Panc1 (cell line): ENCODE measurements at places on chromosomes 11 and 22.

- DNase-seq: no peak
These were observed 90.4 kb downstream of the CWC15 start for GRCh38 chr11:94882931-94883330.

DNA sequence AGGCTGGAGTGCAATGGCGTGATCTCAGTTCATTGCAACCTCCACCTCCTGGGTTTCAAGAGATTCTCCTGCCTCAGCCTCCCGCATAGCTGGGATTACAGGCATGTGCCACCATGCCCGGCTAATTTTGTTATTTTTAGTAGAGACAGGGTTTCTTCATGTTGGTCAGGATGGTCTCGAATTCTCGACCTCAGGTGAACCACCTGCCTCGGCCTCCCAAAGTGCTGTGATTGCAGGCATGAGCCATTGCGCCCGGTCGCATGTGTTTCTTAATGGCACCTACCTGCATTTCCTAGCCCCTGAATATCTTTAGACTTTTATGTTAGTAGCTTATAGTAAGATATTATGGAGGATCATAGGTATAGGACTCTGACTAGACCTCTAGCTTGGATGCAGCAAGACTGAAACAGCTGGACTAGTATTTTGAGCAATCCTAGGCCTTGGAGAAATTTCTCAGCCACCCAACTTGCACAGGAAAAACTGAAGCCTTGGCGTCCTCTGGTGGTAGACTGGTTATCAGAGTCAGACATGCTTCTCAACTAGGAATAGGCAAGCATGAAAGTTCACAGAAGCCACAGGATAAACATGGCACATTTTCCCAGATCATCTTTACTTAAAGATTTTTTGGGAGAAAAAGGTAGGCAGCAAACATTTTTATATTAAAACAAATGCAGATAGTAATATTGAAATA lies 22.7 kb upstream of the C1QTNF4 start:
- DNase-seq: peak; percentile 35

DNA sequence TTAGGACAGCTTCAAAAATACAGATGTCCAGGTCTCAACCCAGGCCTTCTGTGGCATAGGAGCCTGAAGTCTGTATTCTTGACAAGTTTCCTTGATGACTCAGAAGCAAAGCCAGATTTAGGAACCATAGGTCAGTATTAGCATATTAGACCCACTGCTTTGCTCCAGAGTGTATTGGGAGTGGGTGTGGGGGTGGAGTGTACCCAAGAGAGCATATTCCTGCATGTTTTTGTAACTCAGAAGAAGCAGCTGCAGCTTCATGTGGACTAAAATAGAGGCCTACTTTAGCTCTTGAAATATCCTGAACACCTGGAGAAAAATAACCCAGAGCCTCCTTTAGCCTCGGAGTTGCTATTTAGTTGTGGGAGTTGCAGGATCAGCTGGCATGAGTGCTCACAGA lies 106.7 kb downstream of the CCDC81 start:
- DNase-seq: no peak

DNA sequence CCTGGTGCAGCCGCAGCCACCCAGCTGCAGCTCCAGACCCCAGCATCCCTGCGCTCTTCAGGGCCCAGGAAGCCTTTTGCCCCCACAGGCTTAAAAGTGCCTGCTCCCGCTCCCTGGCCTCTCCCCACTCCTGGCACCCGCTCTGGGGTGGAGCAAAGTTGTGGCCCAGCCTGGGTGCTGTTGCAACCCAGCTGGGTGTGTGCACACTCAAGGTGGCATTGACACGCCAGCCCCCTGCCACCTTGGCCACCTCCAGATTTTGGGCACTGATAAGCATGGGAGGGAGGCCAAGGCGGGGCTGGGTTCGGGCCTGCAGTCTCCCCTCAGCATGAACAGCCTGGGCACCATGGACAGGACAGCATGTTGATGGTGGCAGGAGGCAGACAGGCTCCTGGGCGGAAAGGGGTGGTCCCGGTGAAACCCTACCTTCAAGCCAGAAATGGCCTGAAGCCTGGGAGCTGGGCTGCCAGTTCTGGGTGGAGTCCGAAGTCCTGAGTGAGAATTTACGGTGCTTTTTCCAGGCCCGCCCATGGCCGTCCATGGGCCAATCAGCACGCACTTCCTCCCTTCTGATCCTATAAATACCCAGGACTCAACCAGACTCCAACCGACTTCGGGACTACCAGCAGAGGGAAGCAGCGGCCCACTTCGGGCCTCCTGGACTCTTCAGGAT lies 23.6 kb upstream of the RNASEH2C start:
- no peak for DNase-seq

DNA sequence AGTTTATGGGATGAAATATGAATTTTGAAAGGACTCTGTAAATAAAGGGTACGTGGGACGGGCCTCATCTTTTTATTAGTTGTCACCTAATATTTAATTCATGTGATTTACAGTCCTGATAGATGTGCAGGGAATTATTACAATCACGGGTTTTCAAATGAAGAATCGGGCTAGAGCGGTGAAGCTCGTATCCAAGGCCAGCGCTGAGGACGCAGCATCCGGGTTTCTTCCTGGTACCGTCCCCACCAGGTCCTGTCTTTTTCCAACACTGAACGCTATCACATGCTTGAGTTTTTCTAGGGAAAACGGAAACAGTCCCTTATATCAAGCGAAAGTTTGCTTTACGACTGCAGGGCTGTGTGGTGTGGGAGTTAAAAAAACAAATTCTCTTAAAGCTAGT lies 787 bp downstream of the SMDT1 start:
- no peak for DNase-seq

- peak; percentile 99 for DNase-seq
These were observed 377.0 kb downstream of the ETS1 start for GRCh38 chr11:128210148-128210940.

- DNase-seq: no peak
These were observed 188.5 kb downstream of the MPPED1 start for GRCh38 chr22:43600265-43600664.

GRCh38 chr11:31259797-31260196 lies 109.7 kb downstream of the DCDC1 start:
- no peak for DNase-seq
